ENCODE measurements at places on chromosomes 7 and 10.

DNA sequence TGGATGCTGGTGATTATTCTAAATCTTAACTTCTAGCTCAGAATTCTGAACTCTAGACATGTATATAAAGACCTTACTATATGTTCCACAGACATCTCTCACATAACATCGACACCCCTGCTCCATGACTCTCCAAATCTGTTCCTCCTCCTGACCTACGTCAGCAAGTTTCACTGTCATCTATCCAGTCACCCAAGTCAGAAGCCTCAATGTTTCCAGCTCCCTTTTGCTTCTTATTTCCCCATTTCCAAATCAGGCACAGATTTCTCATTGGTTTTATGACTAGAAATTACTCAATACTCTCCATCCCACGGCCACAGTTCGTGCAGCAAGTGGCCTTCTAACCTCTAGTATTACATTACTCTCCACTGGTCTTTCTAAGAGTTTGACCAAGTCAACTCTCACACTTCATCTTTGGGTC, 28.5 kb downstream of the EPC1 start:
- no peak for DNase-seq

- no peak for DNase-seq
Measured at GRCh38 chr10:132151286-132151950, 35.3 kb upstream of the DPYSL4 start.

DNA sequence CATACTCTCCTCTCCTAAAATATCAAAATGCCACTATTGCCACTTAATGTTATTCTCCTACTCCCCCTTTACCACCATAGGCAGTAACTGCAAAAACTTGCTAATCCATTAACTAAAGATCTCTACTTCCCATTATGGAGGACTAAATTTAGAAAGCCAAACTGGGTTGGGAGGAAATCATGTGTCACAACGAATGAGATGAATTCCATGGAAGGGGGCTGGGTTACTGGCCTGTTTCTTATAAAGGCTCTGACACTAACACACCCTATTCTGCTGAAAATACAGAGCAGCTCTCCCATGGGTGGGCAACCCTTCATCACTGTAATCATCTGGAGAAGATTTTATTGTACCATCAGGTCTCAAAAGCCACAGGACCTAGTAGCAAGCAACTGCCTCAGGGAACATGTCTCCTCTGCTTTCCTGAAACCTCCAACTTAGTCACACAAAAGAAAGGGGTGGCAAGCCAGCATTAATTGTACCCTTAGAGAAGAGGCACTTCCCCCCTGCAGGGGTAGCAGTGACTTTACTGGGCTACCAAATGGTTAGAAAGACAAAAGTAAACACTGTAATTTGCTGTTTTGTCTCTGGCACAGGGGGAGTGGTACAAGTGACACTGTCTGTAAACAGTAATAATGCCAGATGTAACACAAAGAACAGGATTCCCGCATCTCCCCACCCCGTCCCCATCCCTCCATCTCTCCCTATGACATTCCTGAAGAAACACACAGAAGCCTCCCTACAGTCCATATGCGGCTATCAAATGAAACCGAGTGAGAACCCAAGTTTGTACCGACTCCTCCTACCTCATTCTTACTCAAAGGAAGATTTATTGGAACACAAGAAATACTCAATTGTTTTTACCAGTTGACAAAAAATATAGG, 81.6 kb downstream of the ARMH3 start:
- DNase-seq = no peak

DNA sequence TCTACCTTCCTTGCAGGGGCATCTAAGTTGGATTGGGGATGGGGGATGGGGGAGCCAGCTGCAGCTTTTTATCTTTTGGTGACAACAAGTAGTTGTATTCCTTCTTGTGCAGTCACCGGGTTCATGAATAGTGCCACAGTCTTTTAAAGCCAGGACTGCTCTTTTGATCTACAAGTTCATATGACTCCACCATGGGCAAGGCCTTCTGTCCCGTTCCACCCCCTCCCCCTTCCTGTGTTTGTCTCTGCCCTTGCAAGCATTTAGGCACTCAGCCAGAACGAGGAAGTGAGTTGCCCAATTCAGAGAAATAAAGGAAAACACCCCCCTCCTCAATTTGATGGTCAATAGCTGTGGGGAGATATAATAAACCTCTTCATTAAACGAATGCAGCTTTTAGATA, 44.8 kb upstream of the EGR2 start:
- no peak for DNase-seq

DNA sequence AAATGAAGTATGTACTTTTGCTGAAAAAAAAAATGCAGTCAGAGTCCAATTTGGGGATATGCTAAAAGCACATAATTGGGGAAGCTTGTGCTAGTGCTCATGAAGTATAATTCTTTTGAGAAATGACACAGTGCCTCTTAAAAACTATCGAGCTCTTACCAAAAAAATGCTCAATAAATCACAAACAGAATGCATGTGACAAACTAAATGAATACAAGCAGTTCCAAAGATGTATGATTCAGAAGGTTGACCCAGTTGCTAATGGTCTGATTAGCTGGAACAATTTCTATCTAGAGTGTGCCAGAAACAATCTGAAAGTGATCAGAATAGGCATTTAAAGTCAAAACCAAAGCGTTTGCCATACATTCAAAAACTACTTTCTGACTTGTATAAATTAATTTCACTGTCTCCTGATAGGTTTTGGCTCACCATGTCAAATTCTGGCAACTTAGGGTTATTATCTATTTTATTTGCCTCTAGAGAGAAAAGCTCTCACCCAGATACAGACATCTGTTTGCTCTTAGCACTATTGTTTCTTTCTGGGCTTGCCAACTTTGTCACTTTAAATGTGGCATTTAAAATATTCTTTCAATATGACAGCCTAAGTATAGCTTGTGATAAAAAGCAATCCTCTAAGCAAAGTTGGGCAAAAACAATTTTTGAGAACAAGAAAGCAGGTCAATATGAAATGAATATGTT, 114.7 kb upstream of the AHR start:
- no peak for DNase-seq

Measured in eye (tissue), 1 donor.